GM23338 (cell line): ENCODE measurements at places on chromosomes 5 and 9. TPM values are rescaled to one million over a fixed set of nuclear protein-coding genes. Genes with fewer than 3 reads are reported as not detected.
A peak's percentile ranks its signal among the peaks of the same experiment; 100 is the strongest.

The GRAMD2B gene
- polyA plus RNA-seq: 9.7 and 10.7 TPM in 2 replicates

GRCh38 chr5:41264019-41264418 lies 50.7 kb upstream of the C6 start:
- no peak for DNase-seq

- no peak for DNase-seq
Measured at GRCh38 chr9:110892689-110893088, 145.6 kb downstream of the LPAR1 start.

DNA sequence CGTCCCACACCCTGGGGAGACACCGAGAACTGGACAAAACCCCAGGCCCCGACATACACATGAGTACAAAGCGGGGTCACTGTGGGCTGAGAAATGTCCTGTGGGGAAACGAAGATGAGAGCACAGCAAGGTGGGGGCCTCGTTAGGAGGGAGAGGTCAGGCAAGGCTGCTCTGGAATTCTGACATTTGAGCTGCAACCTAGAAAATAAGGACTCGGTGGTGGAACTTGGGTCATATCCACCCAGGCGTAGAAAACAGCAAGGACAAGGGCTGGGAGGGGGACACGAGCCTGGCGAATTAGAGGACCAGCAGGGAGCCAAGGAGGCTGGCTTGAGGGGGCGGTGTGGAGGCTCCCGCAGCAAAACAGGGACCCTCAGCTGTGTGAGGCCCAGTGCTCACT lies 32.8 kb downstream of the NCS1 start:
- DNase-seq: no peak

DNA sequence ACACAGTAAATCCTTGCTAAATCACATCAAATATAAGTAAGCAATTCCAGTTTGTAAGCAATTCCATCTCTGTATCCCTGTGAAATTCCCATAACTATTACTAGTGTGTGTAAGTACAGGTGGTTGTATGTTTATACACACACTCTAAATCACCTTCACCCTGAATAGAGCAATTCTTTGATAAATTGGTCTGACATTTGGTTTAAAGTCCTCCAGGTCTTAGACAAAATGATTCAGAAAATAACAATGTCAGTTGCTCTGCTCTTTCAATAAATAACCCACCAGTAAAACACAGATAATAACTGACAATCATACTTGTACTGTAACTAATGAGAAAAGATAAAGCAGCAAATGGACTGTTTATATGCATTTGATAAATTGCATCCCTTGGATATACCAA lies 226.3 kb downstream of the SPOCK1 start:
- DNase-seq: no peak

DNA sequence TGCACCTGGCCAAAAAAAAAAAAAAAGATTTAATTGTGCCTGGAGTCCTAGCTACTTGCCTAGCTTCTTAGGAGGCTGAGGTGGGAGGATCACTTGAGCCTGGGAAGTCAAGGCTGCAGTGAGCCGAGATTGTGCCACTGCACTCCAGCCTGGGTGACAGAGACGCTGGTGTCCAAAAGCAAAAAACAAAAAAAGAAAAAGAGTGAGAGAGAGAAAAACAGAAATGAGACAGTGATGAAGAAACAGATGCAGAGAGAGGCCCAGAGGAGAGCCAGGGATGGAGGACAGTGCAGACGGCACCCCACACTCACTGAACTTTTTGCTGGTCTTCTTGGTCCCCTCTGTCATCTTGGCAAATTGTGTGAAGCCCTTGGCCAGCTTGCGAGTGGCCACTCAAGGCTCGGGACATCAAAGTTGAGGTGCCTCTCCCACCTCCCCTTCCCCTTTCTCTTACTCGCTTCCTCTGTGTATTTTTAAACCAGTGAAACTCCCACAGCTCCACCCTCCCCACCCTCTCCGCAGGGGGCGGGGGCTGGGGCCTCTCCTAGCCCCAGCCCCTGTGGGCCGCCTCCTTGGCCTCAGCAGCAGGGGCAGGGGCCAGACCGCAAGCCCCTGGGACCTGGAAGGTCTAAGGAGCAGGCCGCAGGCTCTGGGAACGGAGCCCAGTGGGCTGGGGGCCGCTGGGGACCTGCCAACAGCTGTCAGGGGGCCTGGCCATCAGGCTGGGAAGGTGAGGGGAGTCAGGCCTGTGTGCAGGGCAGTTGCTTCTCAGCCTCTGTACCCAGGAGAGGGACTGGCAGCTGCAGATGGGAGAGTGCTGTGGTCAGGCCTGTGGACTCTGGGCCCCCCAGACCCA lies at the start of gene SH2D3C:
SH2D3C (minus strand) TSS at position 387 of the 856 bp plus-strand sequence; CDS start at position 348, 39 bp downstream.
- DNase-seq: no peak

DNA sequence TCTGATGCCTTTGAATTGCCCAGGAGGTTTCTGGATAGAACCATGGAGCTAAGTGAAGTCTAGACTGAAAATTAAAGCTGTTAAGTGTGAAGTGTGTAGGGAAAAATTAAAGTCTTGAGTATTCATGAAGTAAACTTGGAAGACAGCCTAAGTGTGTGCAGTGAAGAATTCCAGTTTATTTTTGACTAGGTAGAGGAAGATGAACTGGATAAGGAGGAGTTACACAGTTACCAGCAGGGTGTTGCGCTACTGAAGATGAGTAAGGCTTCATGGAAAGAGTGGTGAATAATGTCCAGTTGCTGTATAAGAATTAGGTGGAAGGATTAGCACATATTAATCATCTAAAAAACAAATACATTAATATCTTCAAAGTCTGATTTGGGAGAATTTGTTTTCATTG lies 5.7 kb upstream of the CHD1 start:
- no peak for DNase-seq

DNA sequence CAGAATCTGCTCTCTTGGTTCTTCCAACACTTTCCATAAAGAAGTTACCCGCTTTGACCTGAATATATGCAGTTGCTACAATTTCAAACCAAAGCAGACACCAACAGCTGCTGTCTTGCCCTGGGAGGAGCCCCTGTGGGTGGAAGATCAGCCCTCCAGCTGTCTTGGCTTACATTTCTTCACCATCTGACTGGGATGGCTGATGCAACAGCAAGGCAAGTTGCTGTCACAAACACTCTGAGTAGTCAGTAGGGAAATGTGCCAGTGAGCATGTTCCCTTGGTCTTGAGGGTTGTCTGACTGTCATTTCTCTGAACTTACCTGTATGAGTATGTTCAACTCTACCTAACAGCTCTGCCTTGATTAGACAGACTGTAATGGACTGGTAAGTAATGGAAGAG lies 152.9 kb downstream of the SGCD start:
- no peak for DNase-seq

GRCh38 chr5:140344683-140345423 lies 1.6 kb downstream of the HBEGF start:
- DNase-seq: peak; percentile 65

GRCh38 chr5:44389823-44390143 lies 563 bp upstream of the FGF10 start:
- no peak for DNase-seq

The SPATA31E1 gene
- 0.05 TPM in 2 replicates for polyA plus RNA-seq

GRCh38 chr9:123248630-123249029 lies 19.8 kb downstream of the STRBP start:
- no peak for DNase-seq

The TEK gene
- 1.5 and 1.9 TPM in 2 replicates for polyA plus RNA-seq

GRCh38 chr5:5523066-5523505 lies 100.6 kb downstream of the ICE1 start:
- peak; percentile 34 for DNase-seq

DNA sequence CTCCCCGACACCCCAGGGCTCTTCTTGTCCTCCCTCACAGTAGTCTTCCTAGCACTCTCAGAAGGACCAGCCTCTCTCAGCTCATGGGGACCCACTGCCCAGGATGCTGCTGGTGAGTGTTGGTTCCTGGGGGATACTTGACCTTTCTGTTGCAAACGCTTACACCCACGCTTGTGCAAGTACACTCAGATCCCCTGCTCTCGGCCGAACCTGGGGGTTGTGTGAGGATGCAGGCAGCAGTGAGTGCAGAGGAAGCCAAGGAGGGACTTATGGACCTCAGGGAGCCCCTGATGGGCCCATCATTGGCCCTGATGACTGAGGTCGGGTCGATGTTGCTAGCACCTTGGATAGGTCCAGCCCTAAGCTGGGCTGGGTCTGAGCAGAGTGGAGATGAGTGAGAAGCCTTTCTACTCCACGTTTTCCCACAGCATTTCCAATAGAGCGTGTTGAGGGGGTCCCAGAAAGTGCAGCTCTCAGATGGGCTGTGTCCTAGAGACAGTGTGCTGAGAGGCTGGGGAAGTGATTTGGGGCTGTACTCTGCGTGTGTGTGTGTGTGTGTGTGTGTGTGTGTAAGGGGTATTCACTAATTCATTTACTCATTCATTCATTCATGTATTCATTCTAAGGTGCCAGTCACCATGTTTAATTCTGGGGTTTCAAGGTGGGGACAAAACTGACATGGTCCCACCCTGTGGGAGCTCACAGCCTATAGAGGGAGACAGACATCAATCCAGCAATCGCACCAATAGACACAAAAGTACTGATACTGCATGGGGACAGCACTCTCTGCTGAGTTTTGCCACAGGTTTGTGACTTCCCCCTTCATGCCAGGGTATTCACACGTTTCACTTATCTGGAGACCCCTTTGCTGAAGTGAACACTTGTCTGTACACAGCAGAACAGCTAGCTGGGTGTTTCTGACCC lies 25.2 kb upstream of the PITX1 start:
- DNase-seq: no peak

GRCh38 chr5:173778784-173779304 lies 109.3 kb upstream of the CPEB4 start:
- DNase-seq: no peak

DNA sequence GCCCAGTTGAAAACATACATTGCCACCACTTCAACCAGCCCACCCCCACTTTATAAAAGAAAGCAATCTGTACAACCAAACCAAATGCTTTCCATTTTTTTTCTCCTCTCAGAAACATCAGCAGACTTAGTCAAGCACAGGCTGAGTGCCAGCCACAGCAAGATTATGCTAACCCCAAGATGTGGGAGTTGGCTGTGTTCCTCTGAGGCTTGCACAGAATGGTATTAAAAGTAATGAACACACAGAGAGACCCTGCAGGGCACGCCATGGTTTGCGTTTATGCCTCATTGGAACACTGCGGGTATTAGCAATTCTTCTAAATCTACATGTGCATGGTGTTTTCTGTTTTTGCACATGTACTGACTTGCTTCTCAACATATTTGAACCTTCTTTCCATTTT lies 419.9 kb upstream of the GRAMD2B start:
- DNase-seq: no peak

DNA sequence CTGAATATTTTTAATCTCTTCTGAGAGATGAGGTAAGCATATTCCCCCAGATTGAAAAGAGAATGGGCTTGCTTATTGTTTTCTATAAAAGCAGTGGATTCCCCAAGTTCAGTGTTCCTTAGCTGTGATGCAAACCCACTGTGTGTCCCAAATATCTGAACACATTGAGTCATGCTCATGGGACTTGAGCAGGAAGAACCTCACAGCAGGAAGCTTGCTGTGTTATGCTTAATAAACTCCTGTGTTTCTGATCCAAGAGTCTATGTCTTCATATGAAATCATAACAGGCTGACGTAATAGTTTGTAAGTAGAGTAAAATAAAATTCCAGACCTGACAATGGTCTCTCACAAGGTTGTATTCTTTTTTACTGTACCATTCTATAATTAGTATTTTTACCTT lies 24.8 kb upstream of the LOX start:
- DNase-seq: no peak

GRCh38 chr9:106874652-106875051 lies 11.7 kb downstream of the ZNF462 start:
- no peak for DNase-seq

The IFNA2 gene
- polyA plus RNA-seq: not detected in 2 replicates

- peak; percentile 35 for DNase-seq
Measured at GRCh38 chr9:85292261-85292660, 449.5 kb downstream of the AGTPBP1 start.

DNA sequence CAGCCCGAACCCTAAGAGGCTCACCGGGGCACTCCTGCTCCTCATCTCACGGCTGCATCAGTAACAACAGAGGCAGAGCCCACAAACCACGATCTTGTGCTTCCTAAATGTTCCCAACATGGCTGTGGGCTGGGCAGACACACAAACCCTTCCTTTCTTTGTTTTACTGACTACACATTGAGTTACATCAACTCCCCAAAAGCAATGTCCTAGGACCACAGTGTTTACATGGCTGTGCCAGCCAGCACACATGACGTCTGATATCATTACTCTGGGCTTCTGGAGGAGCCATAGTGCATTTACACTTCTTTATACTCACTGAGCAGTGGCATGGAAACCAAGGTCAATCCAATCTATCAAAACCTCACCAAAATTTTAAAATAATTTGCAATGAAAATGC lies 101.4 kb downstream of the LHFPL2 start:
- DNase-seq: no peak

DNA sequence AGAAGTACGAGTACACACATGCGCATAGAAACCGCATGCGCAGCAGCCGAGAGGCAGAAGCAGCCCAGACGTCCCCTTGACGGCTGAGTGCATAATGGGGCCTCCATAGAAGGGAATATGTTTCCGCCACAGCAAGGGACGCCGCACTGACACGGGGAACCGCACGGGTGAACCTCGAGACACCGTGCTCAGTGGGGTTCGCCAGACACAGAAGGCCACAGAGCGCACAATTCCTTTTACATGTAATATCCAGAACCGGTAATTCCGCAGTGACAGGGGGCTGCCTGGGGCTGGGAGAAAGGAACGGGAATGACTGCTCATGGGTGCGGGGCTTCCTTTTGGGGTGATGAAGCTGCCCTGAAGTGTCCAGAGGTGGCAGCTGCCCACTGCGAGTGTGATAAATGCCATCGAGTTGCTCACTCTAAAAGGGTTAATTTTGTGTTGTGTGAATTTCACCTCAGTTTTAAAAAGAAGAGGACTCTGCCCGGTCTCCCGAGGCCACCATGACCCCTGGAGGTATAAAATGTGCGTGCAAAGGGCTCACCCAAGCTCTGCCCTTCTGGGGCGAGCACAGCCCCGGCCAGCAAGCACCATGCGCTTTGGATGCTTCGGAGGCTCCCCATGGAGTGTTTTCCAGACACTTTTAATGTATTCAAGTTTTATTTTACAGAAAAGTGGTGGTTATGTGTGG lies 29.7 kb downstream of the MRPL36 start:
- DNase-seq: no peak

DNA sequence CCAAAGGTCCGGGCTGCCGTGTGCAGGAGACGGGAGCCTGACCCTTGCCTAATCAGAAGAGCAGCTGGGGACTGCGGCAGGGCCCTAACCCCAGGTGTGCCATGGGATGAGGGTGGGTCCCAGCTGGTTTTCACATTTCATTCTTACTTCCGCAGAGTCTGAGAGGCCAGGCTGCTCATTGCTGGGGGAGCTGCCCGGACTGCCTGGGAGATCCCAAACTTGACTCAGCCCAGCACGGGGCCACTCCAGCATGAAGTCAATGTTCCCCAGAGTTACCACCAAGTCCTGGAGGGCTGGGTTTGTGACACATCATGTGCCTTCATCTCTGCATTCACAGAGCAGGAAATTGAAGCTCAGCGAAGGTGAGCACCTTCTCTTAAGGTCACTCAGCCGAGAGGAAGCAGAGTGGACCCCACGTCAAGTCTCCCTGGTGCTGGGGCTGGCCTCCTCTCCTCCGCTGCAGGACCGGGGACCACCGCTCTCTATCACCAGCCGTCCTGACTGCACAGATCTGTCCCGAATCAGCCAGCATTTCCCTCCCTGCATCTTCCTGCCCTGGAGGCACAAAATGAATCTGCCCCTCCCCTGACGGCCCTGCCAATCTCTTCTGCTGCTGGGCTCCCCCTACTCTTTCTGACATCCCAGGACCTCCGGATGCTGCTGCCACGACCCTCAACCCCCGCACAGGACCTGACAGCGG lies 54.6 kb upstream of the PHYKPL start:
- DNase-seq: no peak

The CER1 gene
- 0.73 and 0.90 TPM in 2 replicates for polyA plus RNA-seq

The CLIC3 gene
- polyA plus RNA-seq: 0.53 and 0.57 TPM in 2 replicates
